ENCODE measurements at places on chromosomes 1 and 21. TPM values are rescaled to one million over a fixed set of nuclear protein-coding genes. Genes with fewer than 3 reads are reported as not detected.

DNA sequence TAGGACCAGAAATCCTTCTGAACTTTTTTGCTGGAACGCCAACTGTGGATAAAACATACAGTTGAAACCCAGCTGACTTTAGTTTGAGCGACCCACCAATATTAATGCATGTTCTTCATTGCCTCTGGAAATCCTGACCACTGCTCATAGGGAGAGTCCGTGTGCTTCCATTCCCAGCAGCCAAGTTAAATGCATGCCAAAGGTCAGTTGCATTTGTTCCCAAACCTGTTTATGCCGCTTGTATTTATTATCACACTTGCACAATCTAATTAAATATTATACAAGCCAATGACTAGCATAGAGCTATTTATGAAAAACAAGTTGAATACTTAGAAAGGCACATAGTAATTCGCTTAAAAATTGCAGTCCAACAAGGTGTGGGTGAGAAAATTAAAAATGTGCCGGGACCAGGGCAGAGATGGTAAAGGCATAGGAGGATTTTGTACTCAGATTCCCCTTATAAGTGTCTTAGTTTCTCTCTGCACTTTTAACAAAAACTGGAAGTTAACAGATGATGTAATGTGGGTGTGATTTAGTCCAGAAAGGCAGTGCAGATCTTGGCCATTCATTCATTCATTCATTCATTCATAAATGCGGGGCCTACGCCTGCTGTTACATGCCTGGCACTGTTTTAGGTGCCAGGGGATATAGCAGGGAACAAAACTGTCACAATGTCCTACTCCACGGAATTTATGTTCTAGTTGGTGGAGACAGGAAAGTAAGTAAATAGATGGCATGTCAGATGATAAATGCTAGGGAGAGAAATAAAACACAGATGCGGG, 99.7 kb downstream of the PRDM2 start:
- no peak overlapping the region for H3K27ac ChIP-seq
- H3K4me3 ChIP-seq = no peak overlapping the region
- H3K27me3 ChIP-seq = no peaks in the 10 kb centered on the region
- H3K4me1 ChIP-seq = peaks cover 10% of the 10 kb centered on the region

- no peak overlapping the region for H3K27ac ChIP-seq
- H3K27me3 ChIP-seq = peaks cover 2% of the 10 kb centered on the region
- peaks cover 5% of the 10 kb centered on the region for H3K4me1 ChIP-seq
- peak; percentile 65 for DNase-seq
- no peaks in the 10 kb centered on the region for H3K36me3 ChIP-seq
- H3K4me3 ChIP-seq = no peak overlapping the region
Measured at GRCh38 chr1:156140879-156141707, 12.3 kb upstream of the SEMA4A start.

The TCHHL1 gene
- total RNA-seq = not detected

The ANGPTL3 gene
- not detected for total RNA-seq

- no peaks in the 10 kb centered on the region for H3K27me3 ChIP-seq
- H3K4me1 ChIP-seq = peaks cover 46% of the 10 kb centered on the region
- DNase-seq = no peak
- peaks cover 13% of the 10 kb centered on the region for H3K36me3 ChIP-seq
- no peak overlapping the region for H3K27ac ChIP-seq
- no peak overlapping the region for H3K4me3 ChIP-seq
Measured at GRCh38 chr1:212293579-212293978, 8.4 kb downstream of the PPP2R5A start.

DNA sequence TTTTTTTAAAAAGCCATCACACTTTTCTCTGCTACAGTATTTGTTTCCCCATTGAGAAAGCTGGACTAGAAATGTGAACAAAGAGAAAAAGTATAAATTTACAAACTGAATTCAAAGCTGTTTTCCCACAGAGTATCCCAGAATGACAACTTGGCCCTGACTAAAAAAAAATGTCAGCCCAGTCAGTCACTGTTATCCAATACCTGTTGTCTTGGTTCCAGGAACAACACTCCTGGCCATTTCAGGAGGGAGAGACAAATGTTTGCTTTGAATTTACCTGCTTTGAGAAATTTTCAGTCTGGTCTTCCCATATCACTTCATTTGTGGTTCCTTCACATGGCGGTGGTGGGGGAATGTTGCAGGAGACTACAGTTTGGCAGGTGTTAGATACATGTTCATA, 46.2 kb downstream of the COLGALT2 start:
- H3K27ac ChIP-seq = no peak overlapping the region
- no peak overlapping the region for H3K4me3 ChIP-seq
- H3K36me3 ChIP-seq = no peaks in the 10 kb centered on the region
- peaks cover 7% of the 10 kb centered on the region for H3K4me1 ChIP-seq
- DNase-seq = no peak
- H3K27me3 ChIP-seq = peaks cover 3% of the 10 kb centered on the region

- peaks cover 6% of the 10 kb centered on the region for H3K27me3 ChIP-seq
- H3K4me1 ChIP-seq = no peaks in the 10 kb centered on the region
- no peak overlapping the region for H3K4me3 ChIP-seq
- no peak overlapping the region for H3K27ac ChIP-seq
- no peaks in the 10 kb centered on the region for H3K36me3 ChIP-seq
Measured at GRCh38 chr1:41827991-41828570, 90.6 kb downstream of the HIVEP3 start.

- H3K4me3 ChIP-seq = no peak overlapping the region
- H3K27ac ChIP-seq = no peak overlapping the region
- H3K36me3 ChIP-seq = peaks cover 3% of the 10 kb centered on the region
- H3K4me1 ChIP-seq = peaks cover 14% of the 10 kb centered on the region
Measured at GRCh38 chr21:42298657-42299056, 16.6 kb downstream of the TFF3 start.

GRCh38 chr1:39990428-39990827, 35.5 kb downstream of the MFSD2A start:
- H3K4me1 ChIP-seq = peaks cover 1% of the 10 kb centered on the region
- H3K27ac ChIP-seq = no peak overlapping the region
- H3K27me3 ChIP-seq = no peaks in the 10 kb centered on the region
- no peak overlapping the region for H3K4me3 ChIP-seq
- DNase-seq = no peak

The C1orf35 gene
- total RNA-seq = 25.2 TPM

DNA sequence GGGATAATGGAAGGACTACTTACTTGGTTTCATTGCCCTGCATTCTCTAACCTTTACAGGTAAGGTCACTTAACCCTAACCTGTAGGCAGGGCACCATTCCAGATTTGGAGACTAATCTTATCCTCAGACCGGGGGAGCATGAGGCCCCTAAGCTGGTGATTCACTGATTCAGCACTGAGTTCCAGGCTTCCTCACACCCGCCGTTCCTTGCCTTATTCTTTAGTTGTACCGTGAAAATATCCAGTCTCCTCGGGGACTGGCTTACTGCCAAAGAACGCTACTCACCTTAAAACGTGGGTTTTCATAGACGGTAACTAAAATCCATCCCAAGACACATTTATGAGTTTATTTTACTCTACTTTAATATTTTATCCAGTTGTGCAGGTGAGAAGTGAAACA, 44.3 kb upstream of the COL24A1 start:
- no peak overlapping the region for H3K4me3 ChIP-seq
- H3K36me3 ChIP-seq = no peaks in the 10 kb centered on the region
